ENCODE measurements at places on chromosomes 16 and 17.

DNA sequence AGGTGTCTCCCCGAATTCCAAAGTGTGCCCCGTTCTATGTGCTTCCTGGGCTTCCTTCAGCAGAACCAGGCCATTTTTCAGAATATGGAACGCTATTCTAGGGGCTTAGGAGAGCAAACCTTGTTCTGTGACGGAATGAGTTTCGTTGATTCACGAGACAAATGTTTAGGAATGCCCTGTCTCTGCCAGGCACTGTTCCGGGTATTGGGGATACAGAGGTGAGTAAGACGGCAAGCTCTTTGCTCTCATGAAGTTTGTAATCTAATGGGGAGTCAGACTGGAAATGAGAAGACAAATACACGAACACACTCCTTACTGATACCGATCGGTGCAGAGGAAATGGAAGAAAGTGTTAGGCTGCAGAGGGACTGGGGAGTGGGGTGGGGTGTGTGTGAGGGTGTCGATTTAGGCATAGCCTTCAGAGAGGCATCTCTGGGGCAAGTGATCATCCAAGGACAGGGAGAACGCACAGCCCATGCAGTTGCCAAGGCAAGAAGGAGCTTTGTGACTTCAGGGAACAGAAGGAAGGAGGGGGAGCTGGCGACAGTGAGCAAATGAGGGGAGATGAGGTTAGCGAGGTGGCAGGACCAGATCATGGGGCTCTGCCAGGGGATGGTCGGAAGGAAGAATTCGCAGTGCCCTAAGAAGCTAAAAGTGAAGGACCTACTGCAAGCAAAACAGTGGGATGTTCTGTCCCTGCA, 189.6 kb downstream of the MSI2 start:
- no peak for DNase-seq

GRCh38 chr17:64331931-64332493, 58.6 kb downstream of the PECAM1 start:
- no peak for DNase-seq

DNA sequence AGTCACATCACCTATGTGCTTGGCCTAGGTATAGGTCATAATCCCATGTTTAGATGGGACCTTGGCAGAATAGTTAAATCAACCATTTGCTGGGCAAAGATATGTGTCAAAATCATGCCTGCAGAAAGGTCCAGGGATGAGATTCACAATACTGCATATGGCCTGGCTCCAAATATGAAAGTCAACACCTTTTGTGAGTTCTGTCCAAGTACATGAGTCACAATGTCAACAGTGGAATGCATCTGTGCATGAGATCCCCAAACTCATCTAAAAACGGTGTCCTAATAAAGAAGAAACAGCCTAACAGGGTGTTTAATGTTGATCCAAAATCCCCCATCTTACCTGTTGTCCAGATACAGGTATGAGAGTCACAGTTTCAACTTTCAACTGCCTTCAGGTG, 1847.5 kb downstream of the TP53TG3F start:
- DNase-seq, result no peak

- no peak for DNase-seq
Measured at GRCh38 chr17:9636501-9636900, 8.8 kb upstream of the USP43 start.

GRCh38 chr17:64254755-64255154, 8.3 kb downstream of the TEX2 start:
- no peak for DNase-seq

DNA sequence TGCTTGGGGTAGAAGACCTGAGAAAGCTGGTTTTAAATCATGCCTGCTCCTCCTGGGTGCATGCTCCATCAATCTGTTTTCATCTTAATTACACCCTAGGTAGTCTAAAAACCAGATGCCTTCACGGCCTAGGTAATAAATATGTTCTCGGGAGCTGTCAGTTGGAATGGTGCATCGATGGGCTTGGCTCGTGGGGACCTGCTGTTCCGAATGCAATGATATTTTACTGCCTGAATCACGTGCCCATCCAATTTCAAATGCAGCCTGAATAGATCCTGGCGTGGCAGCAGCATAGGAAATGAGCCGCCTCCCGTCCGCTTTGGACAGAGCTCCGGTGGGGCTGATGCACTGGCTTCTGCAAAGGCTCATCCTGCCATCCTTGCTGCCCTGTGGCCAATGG, 18.8 kb upstream of the FAAP100 start:
- no peak for DNase-seq

DNA sequence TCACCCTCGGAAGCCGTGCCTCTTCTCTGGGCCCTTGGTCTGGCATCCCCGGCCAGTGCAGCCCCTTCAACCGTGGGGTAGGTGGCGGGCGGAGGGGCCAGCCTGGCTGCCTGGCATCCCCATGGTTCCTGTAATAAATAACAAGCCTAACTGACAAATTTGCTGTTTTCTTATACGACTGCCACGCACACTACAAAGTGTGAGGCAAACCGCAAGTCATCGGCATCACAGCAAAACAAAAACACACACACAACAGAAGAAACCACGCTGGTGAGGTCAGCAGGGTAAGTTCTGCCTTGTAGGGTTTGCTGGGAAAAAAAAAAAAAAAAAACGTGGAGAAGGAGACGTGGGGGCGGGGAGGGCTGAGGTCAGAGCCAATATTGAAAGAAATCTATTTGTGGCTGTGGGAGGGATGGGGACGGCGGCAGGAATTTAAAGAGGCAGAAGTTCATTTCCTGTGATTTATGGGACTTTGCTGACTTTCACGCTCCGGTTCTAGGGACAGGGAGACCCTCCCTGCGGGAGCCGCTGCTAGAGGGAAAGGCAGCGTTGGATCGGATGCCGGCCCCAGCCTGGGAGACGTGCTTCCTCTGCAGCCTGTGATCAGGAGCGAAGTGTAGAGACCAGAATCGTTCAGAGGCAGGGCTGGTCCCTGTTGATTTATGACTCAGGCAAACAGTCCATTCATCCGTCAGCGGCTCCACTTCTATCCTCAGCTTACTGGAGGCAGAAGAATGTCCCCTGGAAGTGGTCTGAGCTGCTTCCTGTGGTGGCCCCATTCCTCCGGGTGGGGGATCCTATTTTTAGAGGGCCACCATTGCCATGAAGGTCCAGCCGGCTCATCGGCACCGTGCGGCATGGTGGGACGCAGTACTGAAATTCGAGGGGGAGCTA, 162.8 kb downstream of the FOXL1 start:
- DNase-seq, result no peak

DNA sequence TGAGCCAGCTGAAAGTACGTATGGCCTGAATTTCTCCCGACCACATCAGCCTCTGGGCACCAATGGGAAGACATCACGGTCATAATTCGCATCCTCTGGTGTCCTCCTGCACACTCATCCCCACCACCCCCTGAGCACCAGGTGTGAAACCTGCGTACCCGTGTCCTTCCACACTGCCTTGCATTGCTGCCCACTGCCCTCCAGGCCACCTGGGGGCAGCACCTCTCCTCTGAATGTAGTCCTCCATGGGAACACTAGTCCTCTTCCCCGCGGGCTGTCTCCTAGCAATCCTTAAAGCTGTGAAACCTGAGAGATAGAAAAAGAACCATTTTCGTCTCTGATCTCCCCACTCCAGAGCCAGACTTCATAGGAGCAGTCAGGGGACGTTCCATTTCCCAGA, 125.5 kb downstream of the ZNF18 start:
- DNase-seq, result no peak
